Activated T-helper 9 cell treated with anti-CD3 and anti-CD28 coated beads, Interleukin-2, amount 50 U/mL, for 16 hours (primary cell): ENCODE measurements at places on chromosomes 7 and 10.

GRCh38 chr7:80847027-80847426 lies 71.8 kb downstream of the SEMA3C start:
- no peak for DNase-seq

DNA sequence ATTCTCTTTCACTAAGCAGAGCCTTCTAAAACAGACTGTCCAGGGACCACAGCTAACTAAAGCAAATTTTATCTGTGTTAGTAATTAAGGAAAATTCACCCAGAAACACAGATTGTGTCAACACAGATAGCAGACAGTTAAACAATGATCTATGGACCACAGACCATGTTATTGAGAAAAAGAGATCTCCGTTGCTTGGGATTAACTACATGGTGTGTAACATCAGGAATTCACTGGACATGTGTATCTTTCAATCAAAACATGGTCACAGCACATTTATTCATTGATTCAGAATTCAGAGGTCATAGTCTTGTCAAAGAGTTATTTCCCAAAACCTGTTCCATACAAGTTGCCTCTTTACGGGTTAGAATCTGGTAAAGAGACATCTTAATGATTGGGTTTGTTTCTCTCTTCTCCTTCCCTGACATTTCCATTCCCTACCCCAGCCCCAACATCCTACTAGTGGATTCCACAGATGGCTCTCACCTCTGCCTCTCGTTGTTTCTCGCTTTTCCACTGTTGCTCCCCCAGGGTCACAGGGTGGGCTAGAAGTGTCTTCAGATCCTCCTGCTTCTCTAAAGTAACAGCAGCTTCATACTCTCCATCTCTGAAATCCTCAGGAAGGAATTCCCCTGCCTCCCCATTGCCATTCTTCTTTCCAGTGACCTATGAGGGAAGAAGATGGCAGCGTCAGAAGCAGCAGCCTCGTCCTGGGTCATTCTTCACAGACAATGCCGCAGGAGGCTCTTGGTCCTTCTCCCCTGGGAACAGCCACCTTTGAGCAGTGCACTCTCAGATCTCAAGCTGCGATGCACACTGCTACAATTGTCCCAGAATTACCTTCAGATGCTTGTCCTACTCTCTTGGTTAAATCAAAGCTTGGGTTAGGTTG lies 958 bp downstream of the ANKRD1 start:
- no peak for DNase-seq

GRCh38 chr7:92877367-92877766 lies 41.0 kb upstream of the CDK6 start:
- DNase-seq = no peak

GRCh38 chr10:9331583-9332008 lies 1277.1 kb downstream of the GATA3 start:
- DNase-seq = no peak

GRCh38 chr10:126564326-126564888 lies 106.1 kb downstream of the C10orf90 start:
- DNase-seq = no peak

DNA sequence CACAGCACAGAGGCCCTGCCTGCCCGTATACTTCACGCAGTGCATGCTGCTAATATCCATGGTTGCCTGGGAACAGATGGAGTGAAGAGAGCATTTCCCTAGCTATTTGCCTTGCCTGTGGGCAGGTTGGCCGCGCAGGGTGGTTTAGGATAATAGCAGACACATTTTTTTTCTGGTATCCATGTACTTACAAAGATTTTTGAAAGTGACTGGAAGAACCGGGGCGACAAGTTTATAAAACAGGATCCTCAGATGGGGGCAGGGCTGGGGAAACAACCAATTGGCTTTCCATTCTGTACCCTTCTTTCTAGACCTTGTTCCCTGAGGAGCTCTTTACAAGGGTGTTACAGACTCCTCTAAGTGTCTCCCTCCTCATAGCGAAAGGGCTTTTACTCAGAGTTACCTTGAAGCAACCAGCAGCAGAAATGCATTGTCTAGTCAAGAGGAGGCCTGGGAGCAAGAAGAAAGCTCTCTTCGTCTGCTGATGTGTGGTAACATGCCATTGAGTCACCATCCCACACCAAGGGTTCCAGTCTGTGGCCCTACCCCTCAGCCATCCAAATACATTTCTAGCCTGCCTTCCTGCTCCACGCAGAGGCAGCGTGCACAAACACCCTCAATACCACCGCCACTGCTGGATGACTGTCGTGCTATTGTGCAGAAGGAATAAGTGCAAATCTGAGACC lies 31.5 kb downstream of the MTURN start:
- no peak for DNase-seq

GRCh38 chr10:108582387-108582786 lies 1340.9 kb downstream of the XPNPEP1 start:
- no peak for DNase-seq

DNA sequence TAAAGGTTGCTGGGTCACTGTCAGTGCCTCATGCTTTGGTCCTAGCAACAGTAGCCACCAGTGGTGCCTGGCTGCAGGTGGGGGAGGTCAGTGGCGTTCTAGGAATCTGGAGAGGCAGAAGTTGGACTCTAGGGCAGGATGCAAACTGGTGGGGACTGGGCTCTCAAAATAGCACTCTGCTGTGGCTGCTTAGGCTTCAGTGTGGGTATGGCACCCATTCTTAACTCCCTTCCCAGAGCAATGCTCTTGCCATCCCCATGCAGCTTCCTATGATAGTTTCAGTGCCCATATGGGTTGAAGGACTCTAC lies 330.8 kb downstream of the PCDH15 start:
- no peak for DNase-seq

GRCh38 chr10:114471906-114472876 lies 67.9 kb upstream of the AFAP1L2 start:
- no peak for DNase-seq

- DNase-seq = no peak
Measured at GRCh38 chr10:72092171-72092924, 4.0 kb upstream of the SPOCK2 start.
